ENCODE measurements at places on chromosomes 16 and 17. TPM values are rescaled to one million over a fixed set of nuclear protein-coding genes. Genes with fewer than 3 reads are reported as not detected.

Gene C1QTNF8
- total RNA-seq = not detected

Gene RPS15A
- total RNA-seq = 924 TPM

Gene C17orf50
- not detected for total RNA-seq

Gene CORO6
- 5.1 TPM for total RNA-seq

Gene TEDC2
- 6.5 TPM for total RNA-seq

Gene KCNH6
- 0.69 TPM for total RNA-seq

Gene CDH16
- not detected for total RNA-seq

Gene AGRP
- total RNA-seq = not detected

Gene GFAP
- 1,198 TPM for total RNA-seq

Gene KRT36
- not detected for total RNA-seq

Gene DNAI2
- 0.92 TPM for total RNA-seq

Gene SLC47A2
- total RNA-seq = 6.2 TPM

Gene CBX1
- total RNA-seq = 83.3 TPM

Gene FBXL16
- total RNA-seq = 10.8 TPM

Gene QPRT
- 4.8 TPM for total RNA-seq

Gene ITGAD
- total RNA-seq = not detected

Gene TP53TG3B
- not detected for total RNA-seq

Gene ABCC12
- 0.46 TPM for total RNA-seq

Gene GRIN2A
- total RNA-seq = 9.7 TPM

Gene AATK
- 17.8 TPM for total RNA-seq

Gene ALOX12
- not detected for total RNA-seq

Gene TMEM238L
- not detected for total RNA-seq

Gene FAM83G
- total RNA-seq = 3.7 TPM

Gene GINS2
- total RNA-seq = 5.8 TPM

Gene KIFC3
- total RNA-seq = 31.4 TPM

Gene GSDMA
- total RNA-seq = not detected

Gene UBALD1
- total RNA-seq = 2.1 TPM

Gene CYTH1
- total RNA-seq = 41.1 TPM

Gene TBKBP1
- total RNA-seq = 15.2 TPM

Gene CCP110
- total RNA-seq = 80.3 TPM

Gene HAGH
- total RNA-seq = 67.4 TPM

Gene ADORA2B
- total RNA-seq = 4.4 TPM

Gene SLC13A2
- not detected for total RNA-seq

Gene ARHGAP23
- total RNA-seq = 51.2 TPM

Gene CCL1
- total RNA-seq = not detected

Gene WFDC1
- 7.6 TPM for total RNA-seq

Gene KRTAP4-1
- not detected for total RNA-seq

Gene KCNH4
- 1.8 TPM for total RNA-seq

Gene SAP30BP
- 52.1 TPM for total RNA-seq

Gene FOXL1
- total RNA-seq = 1.2 TPM
